ENCODE measurements at places on chromosomes 12 and 14.

DNA sequence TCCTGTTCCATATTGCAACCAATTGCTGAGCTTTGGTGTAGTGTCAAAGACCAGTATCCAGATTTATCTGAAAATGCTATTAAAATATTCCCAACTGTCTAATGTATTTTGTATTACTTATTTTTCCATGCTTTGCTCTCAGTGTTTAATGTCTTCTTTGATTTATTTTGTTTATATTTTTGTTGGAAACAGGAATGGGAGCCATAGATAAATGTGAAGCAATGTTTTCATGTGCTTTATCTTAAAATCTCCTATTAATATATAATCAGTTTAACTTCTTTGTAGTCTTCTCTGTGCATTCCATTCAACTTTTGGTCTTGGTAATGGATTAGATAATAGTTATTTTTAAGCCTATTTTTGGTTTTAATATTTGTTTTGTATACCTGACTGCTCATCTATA lies 8.8 kb downstream of the RAP1B start:
- DNase-seq = no peak

GRCh38 chr12:2053691-2054090 lies 904 bp downstream of the CACNA1C start:
- DNase-seq = no peak

- no peak for DNase-seq
Observed at GRCh38 chr14:84483072-84483420, 1046.9 kb upstream of the FLRT2 start.

DNA sequence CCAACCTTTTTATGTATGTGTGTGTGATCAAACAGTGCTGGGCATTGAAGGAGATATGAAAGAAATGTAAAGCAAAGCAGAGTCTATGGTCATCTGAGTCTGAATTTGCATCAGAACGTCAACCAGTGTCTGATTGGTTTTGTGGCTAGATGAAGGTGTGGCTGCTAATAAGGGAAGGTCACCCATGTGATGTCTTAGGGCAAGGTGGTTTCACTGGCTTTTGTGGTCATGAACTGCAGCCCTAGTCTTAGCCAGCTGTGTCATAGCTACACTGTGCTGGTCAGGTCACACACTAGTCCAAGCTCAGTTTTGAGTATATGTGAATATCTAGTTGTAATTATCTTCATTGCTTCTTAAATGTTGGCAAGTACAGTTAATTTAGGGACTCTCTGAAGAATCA lies 105.8 kb downstream of the TGFB3 start:
- DNase-seq = no peak

- DNase-seq = no peak
Observed at GRCh38 chr12:19404242-19404880, 34.9 kb upstream of the AEBP2 start.

GRCh38 chr14:77027538-77028383 lies 747 bp downstream of the IRF2BPL start:
- DNase-seq = no peak

GRCh38 chr12:74794522-74794921 lies 256.9 kb downstream of the ATXN7L3B start:
- no peak for DNase-seq

DNA sequence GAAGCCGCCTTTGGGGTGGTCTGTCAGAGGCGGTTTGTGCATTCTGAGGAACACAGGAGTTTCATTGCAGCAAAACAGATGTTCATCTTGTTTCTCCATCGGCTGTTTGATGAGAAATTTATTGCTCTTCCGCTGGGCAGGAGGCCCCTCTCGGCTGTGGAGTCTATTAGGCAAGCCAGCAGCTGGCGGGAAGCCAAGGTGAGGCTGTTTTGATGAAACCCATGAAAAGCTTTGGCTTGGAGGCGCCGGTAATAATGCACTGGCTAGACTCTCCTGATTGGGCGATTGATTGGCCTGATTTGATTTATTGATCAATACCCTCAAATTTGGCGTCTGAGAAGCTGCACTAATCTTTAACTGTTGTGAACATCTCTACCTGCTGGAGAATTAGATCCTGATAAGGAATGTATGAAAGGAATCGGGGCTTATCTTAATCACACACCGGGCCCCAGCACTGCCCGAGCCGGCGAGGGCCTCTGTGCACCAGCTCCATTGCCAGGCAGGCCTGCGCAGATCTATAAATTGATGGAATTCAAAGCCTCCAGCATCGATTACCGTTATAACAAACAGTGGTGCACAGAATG lies 187.7 kb downstream of the PHETA1 start:
- peak; percentile 72 for DNase-seq

DNA sequence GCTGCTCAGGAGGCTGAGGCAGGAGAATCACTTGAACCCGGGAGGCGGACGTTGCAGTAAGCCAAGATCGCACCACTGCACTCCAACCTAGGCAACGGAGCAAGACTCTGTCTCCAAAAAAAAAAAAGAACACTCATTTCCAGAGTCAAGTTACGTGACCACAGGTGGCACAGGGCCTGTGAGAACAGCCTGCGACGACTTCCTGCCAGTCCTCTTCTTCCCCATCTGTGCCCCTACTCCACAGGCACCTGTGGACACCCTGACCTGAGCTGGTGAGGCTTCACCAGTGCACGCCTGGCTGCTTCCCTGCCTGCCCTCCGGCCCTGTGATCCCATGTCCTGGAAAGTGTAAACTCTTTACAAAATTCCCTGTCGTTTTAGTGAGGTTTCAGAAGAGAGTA lies 77.7 kb downstream of the PPP2R5C start:
- no peak for DNase-seq

DNA sequence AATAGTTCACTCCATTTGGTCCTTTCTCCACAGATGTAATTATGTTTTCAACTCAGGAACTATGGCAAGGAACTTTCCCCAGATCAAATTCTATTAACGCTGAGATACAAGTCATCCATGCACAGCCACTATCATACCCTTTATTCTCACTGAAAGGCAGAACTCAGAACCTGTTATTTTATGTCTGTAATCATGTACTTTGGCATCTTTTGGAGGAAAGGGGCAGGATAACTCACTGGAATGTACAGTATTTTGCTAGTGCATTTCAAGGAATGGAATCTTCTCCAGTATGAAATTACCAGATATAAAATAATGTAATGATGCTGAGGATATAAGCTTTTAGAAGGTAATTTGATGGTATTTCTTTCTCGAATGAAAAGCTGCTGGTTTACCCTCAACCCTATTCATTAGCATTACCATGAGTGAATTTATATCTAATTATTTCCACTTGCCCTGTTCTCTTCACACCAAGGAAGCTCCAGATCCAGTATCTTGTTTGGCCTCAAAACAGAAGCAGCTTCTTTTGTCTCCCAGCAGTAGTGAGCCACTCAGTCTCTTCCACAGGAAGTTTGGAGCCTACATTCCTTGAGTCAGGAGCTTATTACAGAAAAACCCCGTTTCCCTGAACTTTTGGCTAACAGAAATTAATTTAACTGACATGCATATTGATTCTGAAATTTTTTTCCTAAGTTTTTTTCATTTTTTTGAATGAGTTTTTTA lies 10.0 kb upstream of the AMHR2 start:
- DNase-seq = no peak

- DNase-seq = no peak
Observed at GRCh38 chr14:28766469-28766955, at the start of gene FOXG1. TSS of gene FOXG1 (plus strand) at chr14:28766787. CDS start at chr14:28767280, 493 bp downstream.

DNA sequence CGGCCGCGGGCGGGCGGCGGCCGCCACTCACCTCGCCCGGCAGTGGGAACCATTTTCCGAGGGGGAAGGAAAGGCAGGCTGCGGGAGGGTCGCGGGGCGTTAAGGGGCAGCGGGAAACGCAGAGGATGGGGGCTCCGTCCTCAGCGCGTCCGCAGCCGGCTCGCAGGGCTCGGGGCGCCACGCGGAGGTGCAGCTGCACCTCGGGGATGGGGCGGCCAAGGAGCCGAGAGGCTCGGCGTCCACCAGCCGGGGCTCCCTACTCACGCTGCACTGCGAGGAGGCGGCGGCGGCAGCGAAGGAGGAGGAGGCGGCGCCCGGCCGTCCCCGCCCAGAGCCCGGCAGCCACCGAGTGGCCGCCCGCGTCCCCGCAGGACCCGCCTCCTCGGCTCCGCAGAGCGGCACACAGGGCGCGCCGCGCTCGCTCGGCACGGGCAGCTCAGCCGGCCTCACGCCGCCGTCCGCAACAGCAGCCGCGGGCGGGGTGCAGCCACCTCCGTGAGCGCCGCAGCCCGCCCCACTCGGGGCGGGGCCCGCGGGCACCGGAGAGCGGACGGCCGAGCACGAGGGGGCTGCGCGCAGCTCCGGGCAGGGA lies at the start of gene ATP2B1:
Gene ATP2B1 (minus strand): TSS at position 274 of the 592 bp plus-strand sequence. CDS start 52,952 bp downstream, outside the sequence.
- DNase-seq = peak; percentile 43

GRCh38 chr14:20376071-20376588 lies 32.7 kb downstream of the PARP2 start:
- DNase-seq = no peak

DNA sequence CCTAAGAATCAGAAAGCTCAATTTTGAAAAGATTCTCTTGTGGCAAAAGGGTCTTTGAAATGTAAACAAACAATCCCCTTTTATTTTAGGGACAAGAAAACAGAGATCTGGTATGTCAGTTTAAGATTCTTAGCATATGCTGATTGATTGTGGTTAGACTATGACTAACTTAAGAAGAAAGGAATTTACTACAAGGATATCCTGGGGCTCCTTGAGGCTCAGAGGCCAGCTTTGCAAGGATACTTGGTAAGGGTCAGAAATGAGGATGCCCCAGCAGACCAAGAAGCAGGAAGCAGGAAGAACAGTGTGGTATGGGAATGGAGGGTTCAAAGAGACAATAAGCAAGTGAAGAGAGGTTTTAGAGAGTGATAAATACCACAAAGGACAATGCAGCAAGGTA lies 474.6 kb downstream of the ETNK1 start:
- no peak for DNase-seq

- DNase-seq = no peak
Observed at GRCh38 chr12:118813778-118814357, 167.5 kb upstream of the SRRM4 start.

GRCh38 chr12:53160673-53161072 lies 19.8 kb upstream of the ZNF740 start:
- DNase-seq = no peak

GRCh38 chr14:73778736-73779135 lies 64.6 kb upstream of the PNMA1 start:
- DNase-seq = no peak

DNA sequence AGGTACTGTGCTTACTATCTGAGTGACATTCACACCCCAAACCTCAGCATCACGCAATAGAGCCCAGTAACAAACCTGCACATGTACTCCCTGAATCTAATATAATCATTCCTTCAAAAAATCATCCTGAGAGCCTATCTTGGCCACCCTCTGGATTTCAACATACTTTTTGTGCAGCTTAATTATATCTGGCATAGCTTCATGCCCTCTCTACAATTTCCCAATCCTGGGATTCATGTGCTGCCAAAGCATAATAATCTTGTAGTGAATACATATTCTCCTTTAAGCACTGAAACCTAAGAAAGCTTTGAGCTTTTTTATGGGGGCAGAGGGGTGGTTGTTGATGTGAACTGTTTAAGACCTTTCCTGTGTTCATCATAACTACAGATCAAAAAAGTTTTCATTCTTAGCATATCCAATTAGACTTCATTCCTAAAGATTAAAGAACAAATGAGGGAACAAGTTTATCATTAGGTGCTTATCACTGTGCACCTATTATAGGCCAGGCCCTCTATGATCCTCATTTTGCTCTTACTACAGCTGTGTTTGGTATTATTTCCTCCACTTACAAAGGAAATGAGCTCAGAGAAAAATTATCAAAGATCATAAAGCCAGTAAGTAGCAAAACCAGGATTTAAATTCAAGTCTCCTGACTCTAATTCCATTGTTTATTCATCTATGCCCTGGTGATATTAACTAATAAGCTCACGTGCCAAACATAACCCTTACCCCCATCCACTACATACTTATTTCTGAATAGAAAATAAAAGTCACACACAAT lies 51.2 kb downstream of the SINHCAF start:
- no peak for DNase-seq

DNA sequence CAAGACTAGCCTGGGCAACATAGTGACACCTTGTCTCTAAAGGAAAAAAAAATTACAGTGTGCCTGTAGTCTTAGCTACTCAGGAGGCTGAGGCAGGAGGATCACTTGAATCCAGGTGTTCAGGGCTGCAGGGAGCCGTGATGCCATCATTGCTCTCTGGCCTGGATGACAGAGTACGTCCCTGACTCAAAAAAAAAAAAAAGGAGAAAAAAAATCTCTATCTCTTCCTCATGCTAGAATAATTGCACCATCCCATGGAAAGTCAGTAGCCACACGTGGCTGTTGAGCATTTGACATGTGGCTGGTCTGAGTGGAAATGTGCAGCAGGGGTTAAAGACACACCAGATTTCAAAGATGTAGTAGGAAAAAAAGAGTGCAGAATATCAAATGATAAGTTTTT lies 3.8 kb downstream of the RILPL1 start:
- no peak for DNase-seq

DNA sequence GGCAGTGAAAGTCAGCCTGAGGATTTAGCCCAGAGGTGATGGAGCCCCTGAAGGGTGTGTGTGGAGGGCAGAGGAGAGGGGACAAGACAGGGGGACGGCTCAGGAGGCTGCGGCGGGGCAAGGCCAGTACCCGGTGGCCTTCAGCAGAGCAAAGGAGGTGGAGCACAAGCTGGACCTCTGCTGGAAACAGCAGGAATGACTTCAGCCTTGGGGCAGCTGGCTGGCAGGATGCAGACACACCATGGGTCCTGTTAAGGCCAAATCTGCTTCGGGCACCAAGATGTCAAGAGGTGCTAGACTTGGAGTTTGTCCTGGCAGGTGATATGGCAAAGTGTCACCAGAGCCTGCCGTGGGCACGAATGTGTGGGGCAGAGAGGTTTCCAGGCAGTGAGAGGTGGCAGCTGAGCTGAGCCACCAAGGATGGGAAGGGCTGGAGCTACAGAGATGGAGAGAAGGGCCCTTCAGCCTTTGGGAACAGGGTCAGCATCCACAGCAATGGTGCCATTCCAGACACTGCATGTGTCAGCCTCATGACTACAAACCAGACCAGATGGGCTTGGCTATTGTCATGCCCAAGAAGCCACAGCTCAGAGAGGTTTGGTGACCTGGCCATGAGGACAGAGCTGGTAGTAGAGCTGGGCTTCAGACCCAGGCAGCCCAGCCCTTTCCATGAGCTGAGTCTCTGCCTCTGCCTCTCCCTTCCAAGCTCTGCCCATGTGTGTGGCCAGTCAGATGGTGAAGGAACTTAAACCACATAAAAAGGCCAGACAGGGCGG lies 91.9 kb downstream of the LGMN start:
- DNase-seq = no peak

DNA sequence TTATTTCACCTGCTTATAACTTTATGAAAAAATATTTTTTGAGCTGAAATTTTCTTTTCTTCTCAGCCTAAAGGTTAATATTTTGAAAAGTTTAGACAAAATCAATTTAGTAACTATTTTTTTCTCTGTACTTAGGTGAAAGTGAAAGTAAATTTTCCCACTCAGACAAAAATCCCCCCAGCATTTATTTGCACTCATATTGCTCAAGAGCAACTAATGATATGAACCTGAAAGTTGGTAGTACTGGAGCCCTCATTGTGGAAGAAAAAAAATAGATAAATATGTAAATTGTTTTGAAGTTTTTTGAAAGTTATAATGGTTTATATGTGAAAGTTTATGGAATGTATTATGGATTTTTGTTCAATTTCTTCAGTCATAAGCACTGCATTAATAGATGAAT lies 1005.9 kb upstream of the ATXN7L3B start:
- DNase-seq = no peak

- no peak for DNase-seq
Observed at GRCh38 chr12:87943762-87944161, 85.4 kb downstream of the C12orf50 start.
